ENCODE measurements at places on chromosomes 1 and 21. TPM values are rescaled to one million over a fixed set of nuclear protein-coding genes. Genes with fewer than 3 reads are reported as not detected.

Gene SLAMF8
- total RNA-seq: not detected

Gene NEK2
- total RNA-seq: 3.8 TPM

Gene SH2D5
- total RNA-seq: 0.31 TPM

Gene FAM72C
- 0.31 TPM for total RNA-seq

All from parietal lobe (tissue), 2 donors.